ENCODE measurements at places on chromosomes 12 and 14.

- DNase-seq = peak; percentile 27
Observed at GRCh38 chr12:4119157-4119761, 154.3 kb upstream of the CCND2 start.

- no peak for DNase-seq
Observed at GRCh38 chr14:99624971-99625370, 20.0 kb upstream of the HHIPL1 start.

GRCh38 chr12:123847876-123848275 is 85.8 kb downstream of the DNAH10 start:
- DNase-seq = no peak

- DNase-seq = no peak
Observed at GRCh38 chr12:92421701-92422100, 276.1 kb upstream of the BTG1 start.

GRCh38 chr12:4441355-4442335 is 4.0 kb downstream of the FGF6 start:
- no peak for DNase-seq

GRCh38 chr14:99075771-99076375 is 196.1 kb downstream of the BCL11B start:
- DNase-seq = no peak

DNA sequence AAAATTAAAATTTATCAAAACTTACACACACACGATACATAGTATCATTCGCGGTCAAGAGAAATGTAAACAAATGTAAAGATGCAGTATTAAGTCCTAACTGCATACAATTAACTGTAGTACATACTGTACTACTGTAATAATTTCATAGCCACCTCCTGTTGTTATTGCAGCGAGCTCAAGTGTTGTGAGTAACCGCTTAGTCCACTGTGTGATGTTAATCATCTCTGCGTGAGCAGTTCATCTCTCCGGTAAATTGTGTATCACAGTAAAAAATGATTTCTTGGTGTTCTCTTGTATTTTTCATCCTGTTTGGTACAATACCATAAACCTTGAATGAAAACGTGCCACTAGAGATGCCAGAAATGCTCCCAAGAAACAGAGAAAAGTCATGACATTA is 6.5 kb downstream of the EPS8 start:
- DNase-seq = no peak

- DNase-seq = no peak
Observed at GRCh38 chr12:29569132-29569757, 71.8 kb upstream of the OVCH1 start.

DNA sequence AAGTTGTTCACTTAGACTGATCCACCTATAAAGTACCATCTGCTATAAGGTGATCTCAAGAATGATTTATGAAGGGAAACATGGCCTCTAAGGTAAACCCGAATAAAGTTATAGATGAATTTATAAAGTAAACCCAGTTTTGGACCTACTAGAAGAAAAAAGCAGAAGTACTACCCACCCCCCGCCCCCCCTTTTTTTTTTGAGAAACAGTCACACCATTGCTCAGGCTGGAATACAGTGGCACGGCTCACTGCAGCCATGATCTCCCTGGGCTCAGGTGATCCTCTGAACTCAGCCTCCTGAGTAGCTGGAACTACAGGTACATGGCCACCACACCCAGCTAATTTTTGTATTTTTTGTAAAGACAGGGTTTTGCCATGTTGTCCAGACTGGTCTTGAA is 3.9 kb downstream of the ENTPD5 start:
- no peak for DNase-seq

DNA sequence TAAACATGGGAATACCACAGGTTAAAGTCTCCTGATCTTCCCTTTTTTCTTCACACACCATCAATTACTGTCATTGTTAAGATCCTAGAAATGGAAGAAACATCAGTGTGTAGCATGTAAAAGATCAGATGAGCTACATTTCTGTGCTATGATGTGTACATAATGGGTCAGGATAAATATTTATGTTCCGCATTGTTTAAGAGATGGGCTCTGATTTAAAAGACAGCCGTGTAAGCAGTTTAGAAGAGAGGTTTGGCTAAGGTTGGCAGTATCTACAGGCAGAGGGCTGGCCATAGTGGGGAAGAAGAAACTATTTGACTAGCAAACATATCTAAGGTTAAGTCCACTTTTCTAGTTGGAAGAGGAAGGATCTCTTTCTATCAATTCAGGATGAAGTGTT is 49.4 kb downstream of the LRRC9 start:
- no peak for DNase-seq

GRCh38 chr14:89672636-89673511 is 255.8 kb upstream of the FOXN3 start:
- DNase-seq = peak; percentile 70

- DNase-seq = peak; percentile 82
Observed at GRCh38 chr12:6827437-6827911, 733 bp upstream of the P3H3 start.

- peak; percentile 47 for DNase-seq
Observed at GRCh38 chr14:74945261-74945851, 10.0 kb downstream of the PGF start.

- DNase-seq = no peak
Observed at GRCh38 chr12:6691473-6691872, 2.3 kb upstream of the ZNF384 start.

- DNase-seq = no peak
Observed at GRCh38 chr12:50597200-50598195, 92.7 kb downstream of the DIP2B start.

Measured in transverse colon (tissue), 4 donors.